ENCODE measurements at places on chromosomes 12 and 14.

- DNase-seq, result no peak
Measured at GRCh38 chr12:45377815-45378214, 161.9 kb downstream of the ANO6 start.

- DNase-seq, result no peak
Measured at GRCh38 chr12:122982477-122982815, 2.0 kb downstream of the ARL6IP4 start.

DNA sequence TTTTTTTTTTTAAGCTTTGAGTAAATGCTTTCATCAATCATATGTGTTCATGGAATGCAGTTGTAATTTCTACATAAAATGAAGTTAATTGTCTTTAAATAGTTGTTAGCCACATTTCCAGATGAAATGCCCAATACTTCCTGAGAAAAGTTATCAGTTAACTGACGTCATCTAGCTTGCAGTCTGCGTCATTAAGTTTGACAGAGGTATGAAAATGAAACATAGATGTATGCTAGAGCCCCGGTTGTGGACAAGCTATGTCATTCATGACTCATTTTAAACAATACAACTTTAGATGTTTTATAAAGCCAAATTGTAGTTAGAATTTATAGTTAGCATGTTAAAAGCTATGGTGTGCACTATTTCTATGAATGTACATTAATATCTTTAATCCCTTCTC is 90.7 kb downstream of the PLEKHA5 start:
- no peak for DNase-seq

- no peak for DNase-seq
Measured at GRCh38 chr12:64219145-64219544, 3.0 kb downstream of the KICS2 start.

DNA sequence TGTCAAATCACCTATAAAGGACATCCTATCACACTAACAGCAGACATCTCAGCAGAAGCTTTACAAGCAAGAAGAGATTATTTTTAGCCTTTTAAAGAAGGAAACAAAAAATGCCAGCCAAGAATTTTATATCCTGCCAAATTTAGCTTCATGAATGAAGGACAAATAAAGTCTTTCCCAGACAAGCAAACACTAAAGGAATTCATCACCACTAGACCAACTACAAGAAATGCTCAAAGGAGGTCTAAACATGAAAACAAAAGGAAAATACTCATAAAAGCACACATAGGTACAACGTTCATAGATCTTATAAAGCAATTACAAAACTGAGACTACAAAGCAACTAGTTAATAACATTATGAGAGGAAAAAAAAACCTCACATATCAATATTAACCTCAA is 20.7 kb upstream of the STAB2 start:
- DNase-seq, result no peak

GRCh38 chr12:32824596-32824995 is 68.9 kb upstream of the YARS2 start:
- no peak for DNase-seq

DNA sequence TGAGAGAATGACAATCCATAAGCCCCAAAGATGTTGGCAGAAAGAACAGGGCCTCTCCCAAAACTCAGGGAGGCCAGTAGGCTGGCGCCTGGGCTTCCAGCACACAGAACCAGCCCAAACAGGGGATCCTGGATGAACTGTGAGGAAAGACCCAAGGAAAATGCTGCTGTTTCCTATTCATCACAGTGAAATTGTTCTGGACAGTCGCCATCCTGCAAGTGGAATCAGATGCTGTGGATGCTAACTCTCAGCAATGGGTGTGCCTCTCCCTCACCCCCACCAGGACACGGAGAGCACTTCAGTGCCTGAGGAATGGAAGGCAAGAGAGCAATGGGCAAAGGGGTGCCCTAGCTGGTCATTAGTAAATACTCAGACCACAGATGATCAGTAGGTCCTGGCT is 80.8 kb downstream of the ANO2 start:
- no peak for DNase-seq

DNA sequence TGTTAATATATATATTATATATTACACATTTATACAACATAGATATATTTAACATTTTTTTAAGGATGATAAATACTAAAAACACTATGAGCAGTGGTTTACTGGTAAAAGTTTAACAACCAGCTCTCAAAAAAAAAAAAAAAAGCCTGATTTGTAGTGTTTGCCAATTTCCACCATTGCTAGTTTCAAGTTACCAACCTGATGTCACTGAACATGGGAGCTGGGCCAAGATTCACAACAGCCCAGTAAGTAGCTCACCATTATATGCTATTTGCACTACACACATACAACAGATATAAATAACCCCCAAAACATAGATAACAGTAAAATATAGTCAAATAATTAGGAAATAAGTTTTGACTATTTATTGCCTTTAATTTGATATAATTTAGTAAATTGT is 28.9 kb upstream of the TMX1 start:
- no peak for DNase-seq

- DNase-seq, result peak; percentile 50
Measured at GRCh38 chr14:85934123-85934885, 404.4 kb downstream of the FLRT2 start.

GRCh38 chr14:77763978-77764377 is 3.0 kb upstream of the SNW1 start:
- DNase-seq, result no peak

GRCh38 chr14:38070061-38070588 is 137.6 kb upstream of the SSTR1 start:
- DNase-seq, result no peak

GRCh38 chr12:108143144-108143543 is 14.1 kb downstream of the WSCD2 start:
- DNase-seq, result no peak

- no peak for DNase-seq
Measured at GRCh38 chr12:51726931-51727330, 121.6 kb downstream of the FIGNL2 start.

GRCh38 chr12:107992870-107993451 is 136.1 kb upstream of the WSCD2 start:
- DNase-seq, result no peak

- DNase-seq, result no peak
Measured at GRCh38 chr12:131915000-131915689, 13.9 kb upstream of the PUS1 start.

- no peak for DNase-seq
Measured at GRCh38 chr14:89621791-89622638, 205.0 kb upstream of the FOXN3 start.
